ENCODE measurements at places on chromosomes 11 and 22.

DNA sequence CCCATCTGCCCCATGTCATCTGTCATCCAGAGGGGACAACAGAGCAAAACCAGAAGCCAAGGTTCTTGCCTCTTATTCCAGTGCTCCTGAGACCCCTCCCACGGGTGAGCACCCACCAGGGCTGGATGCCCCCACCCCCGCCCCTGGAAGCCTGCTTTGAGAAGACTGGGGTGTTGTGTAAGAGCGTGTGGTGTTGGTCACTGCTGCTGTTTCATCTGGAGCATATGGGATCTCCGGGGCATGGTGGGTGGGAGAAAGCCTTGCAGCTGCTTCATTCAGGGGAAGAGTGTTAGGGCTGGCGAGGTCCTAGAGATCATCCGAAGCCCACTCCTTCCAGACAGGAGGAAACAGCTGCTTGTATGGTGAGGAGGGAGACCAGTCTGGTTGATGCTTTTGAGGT lies 54.1 kb downstream of the CHRDL2 start:
- DNase-seq = no peak

DNA sequence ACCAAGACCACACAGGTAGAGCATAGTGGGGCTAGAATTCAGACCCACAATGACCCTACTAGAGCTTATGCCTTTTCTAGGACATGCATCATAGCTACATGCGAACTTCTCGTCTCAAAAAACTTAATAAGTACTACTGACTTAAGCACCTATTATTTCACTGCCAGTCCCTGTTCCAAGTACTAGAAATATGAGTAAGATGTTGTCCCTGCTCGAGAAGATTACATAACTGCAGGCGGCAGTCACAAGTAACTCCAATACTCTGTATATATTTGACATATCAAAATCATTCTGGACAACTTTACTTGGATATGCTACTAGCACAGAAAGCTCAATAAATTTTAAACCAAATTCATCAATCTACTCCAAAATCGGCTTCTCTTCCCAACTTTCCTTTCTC lies 235.0 kb downstream of the TTC28 start:
- DNase-seq = no peak

DNA sequence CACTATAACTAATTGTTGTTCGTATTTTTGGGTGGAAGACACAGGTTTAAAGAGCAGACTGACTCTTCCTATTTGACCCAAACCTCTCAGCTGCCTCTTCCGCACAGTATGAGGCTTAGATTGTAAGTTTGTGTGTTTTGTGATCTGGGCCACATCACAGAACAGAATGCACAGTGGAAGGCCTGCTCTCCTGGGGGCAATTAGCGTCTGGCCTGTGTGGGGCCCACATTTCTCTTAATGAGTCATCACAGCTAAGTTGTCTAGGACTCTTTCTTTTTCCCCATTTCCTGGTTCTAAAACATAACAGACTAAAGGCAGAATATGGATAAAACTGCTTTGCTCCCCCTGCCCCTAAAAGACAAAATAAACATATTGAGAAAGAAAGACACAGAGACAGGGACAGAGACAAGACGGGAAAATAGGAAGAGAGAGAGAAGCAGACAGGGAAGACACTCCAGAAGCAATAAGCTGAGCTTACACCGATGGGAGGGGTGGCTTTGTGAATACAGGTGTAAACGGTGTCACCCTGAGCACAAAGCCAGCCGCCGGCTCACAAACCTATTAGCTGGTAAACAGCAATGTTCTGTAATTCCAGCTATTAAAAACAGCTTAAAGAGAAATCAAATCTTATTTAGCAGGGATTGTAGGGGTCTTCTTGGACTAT lies 127.4 kb upstream of the OPCML start:
- no peak for DNase-seq

DNA sequence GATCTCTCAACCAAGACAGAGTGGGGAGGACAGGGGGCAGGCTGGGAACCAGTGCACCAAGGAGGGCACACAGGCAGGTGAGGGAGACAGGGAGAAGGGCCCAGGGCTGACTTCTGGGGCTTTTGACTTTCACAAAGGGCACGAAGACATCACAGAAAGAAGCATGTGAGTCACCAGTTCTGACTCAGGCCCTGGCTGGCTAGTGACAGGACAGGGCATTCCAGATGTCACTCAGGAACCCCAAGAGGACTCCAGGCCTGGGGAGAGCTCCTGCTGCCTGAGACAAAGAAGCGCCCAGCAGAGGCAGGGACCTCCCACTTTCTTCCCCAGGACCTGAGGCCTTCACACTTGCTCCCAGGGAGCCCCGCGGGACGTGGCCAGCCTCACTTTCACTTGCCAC lies 497.2 kb downstream of the BUD13 start:
- DNase-seq = no peak

- no peak for DNase-seq
Observed at GRCh38 chr22:39091126-39092081, 5.6 kb upstream of the APOBEC3H start.

- no peak for DNase-seq
Observed at GRCh38 chr11:102812188-102812587, 14.2 kb upstream of the MMP1 start.

DNA sequence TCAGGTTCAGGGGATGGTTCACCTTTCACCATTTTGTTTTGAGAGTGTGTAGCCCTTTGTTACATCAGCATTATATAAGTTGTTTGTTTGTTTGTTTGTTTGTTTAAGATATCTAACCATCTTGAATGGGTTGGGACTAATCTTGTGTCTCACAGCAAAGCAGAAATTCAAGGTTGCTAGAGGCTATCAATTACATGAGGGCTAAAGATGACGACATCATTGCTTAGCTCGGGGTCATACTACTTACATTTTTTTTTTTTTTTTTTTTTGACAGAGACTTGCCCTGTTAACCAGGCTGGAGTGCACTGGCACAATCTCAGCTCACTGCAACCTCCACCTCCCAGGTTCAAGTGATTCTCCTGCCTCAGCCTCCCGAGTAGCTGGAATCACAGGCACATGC lies 87.1 kb upstream of the XKR3 start:
- DNase-seq = no peak

GRCh38 chr11:99080154-99080553 lies 59.4 kb downstream of the CNTN5 start:
- no peak for DNase-seq

DNA sequence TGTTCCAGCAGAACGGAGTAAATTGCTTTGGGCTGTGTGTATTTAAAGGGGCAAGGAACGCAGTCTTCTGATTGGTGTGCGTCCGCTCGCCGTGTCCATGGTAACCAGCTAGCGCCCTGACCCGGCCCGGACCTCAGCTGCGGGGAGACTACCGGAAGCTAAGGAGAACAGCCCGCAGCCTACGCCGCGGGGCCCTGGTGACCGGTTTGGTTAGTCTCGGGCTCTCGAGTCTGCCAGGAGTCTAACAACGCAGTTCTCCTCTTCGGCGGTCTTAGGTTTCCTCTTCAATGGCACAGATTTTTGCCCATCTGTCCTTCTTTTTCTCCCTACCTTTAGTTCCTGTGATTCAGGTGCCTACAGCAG lies 3.5 kb upstream of the OR56A3 start:
- DNase-seq = no peak

DNA sequence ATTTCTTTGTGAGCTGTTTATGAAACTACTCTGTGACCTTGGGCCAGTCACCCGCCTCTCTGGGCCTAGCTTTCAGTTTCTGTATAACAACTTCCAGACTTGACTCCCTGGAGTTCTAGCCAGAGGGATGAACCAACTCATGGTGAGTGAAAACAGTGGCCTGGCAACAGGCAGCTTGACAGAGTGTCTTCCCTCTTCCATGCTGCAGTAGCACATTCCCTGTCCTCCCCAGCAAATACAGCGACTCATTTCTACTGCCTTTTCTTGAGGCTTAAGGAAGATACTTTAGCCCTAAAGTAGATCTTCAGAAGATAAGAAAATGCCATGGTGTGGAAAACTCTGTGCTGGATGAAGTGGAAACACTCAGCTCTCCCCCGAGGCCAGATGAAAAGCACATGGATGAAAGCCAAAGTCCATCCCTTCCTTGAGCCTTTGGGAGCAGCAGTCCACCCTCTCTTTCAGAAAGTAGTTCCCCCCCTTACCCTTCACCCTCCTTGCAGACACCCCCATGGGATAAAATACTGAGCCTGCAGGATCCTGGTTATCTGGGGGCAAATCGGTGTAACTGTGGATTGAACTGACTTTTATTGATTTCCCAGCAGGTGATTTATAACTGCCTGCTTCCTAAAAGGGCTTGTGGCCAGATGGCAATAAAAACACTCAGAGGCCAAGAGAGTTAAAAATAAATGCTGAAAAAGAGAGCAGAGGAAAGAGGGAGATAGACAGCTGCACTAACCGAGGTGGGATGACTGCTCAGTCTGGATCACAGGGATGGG lies 24.1 kb downstream of the IRAG1 start:
- DNase-seq = no peak

DNA sequence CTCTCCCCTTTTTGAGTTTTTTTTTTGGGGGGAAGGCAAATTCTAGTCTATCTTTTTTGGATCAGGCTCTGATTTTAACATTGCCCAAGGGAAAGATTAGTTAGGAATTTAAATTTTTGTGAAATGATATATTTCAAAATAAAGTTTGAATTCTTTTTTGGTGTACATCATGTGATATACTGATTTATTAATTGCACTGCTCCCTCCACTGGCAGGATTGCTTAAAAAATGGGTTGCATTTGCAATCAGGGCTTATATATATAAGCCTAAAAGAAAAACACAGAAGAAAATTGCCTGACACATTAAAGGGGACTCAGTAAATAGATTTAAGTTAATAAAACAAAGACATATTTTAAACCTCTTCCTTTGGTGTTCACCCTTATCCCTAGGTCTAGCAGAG lies 1.2 kb downstream of the DYNC2H1 start:
- DNase-seq = peak; percentile 73

GRCh38 chr11:17005646-17006045 lies 8.6 kb downstream of the PLEKHA7 start:
- DNase-seq = no peak

- no peak for DNase-seq
Observed at GRCh38 chr11:71948314-71949027, 19.6 kb downstream of the RNF121 start.

DNA sequence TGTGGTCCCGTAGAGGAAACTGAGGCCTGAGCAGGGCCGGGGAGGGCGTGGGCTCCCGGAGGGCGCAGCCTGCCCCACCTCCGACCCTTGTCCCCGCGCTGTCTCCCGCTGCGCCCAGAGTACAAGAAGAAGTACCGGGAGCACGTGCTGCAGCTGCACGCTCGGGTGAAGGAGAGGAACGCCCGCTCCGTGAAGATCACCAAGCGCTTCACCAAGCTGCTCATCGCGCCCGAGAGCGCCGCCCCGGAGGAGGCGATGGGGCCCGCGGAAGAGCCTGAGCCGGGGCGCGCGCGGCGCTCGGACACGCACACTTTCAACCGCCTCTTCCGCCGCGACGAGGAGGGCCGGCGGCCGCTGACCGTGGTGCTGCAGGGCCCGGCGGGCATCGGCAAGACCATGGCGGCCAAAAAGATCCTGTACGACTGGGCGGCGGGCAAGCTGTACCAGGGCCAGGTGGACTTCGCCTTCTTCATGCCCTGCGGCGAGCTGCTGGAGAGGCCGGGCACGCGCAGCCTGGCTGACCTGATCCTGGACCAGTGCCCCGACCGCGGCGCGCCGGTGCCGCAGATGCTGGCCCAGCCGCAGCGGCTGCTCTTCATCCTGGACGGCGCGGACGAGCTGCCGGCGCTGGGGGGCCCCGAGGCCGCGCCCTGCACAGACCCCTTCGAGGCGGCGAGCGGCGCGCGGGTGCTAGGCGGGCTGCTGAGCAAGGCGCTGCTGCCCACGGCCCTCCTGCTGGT lies 1.9 kb downstream of the NLRP6 start:
- no peak for DNase-seq

GRCh38 chr22:44293034-44293433 lies 19.7 kb downstream of the SHISAL1 start:
- no peak for DNase-seq

DNA sequence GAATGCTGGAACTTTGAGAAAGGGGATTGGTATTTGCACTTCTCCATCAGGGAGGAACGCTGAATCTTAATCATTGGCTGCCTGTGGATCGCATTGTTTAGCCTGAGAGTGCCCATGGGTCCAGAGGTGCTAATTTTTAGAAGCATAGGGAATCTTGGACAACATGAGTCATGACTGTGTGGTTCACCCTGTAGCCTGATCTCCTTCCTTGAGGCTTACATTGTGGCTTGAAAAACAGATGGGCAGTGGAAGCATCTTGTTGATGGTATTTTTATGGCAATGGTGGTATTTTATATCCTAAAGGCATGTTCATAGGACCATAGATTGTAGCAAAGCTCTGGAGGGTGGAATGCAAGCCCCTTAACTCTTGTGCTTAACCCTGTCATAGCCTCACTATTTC lies 99.2 kb upstream of the DBX1 start:
- no peak for DNase-seq

GRCh38 chr11:113563766-113564526 lies 88.7 kb upstream of the DRD2 start:
- DNase-seq = no peak

DNA sequence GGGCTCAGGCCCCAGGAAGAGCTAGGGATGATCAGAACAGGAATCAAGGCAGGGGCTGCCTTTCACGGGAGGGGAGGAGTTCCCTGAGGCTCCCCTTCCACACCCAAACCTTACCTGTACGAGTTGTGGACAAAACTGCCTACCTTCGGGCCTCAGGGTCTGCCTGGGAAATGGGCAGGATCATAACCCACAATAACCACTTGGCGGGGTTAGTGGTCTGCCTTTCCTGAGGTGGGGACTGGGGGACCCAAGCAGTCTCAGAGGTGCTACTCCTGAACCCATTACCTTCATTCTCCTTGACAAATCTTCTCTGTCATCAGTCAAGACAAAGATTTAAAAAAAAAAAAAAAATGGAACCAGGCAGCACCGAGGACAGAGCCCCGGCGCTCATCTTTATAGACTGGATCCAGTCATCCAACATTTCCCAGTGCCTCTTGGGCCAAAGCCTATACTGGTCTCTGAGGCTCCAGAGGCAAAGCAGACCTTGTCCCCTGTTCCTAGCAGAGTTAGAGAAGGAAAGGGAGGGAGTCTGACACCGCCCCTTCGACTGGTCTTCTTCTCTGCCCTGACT lies 14.2 kb downstream of the P2RY6 start:
- DNase-seq = no peak

- DNase-seq = no peak
Observed at GRCh38 chr11:16469968-16470367, 113.6 kb upstream of the SOX6 start.

DNA sequence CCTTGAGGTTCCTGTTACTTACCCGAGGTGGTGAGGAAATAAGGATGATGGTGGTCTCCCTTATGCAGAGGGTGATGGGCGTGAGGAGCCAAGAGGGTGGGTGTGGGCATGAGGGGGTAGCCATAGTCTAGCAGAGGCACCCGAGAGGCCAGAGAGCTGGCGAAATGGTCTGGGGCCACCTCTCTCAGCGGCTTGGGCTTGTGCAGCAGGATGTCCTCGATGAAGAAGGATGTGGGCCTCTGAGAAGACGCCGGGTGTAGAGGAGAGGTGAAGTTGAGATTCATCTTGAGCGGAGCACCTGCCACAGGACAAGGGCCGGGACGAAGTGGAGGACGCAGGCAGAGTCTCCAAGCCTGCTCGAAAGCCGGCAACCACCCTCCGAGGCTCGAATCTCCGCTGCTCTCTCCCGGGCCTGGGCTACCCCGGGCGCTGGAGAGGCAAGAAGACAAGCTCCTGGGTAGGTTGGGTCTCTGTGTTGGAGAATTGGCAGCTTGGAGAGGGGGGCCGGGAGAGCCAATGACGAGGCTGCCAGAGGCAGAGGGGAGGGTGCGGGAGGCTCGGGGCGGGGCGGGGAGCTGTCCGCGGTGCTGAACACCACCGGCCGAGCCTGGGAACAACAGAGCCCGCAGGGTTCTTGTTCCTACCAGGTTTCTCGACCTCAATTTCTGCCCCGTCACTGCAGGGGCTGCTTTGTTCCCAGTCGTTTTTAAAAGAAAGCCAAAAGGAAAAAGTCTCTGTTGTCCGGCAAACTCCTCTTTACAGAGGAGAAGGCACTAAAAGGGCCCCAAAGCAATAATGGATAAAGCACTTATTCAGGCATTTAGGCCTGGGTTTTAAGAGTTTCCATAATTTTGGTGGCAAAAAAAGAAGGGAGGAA lies at the start of gene BSX:
TSS of gene BSX (minus strand) at position 447 of the 877 bp plus-strand sequence. CDS start at position 284, 163 bp downstream.
- no peak for DNase-seq
